ENCODE measurements at places on chromosomes 1 and 21.
A peak's percentile ranks its signal among the peaks of the same experiment; 100 is the strongest.

DNA sequence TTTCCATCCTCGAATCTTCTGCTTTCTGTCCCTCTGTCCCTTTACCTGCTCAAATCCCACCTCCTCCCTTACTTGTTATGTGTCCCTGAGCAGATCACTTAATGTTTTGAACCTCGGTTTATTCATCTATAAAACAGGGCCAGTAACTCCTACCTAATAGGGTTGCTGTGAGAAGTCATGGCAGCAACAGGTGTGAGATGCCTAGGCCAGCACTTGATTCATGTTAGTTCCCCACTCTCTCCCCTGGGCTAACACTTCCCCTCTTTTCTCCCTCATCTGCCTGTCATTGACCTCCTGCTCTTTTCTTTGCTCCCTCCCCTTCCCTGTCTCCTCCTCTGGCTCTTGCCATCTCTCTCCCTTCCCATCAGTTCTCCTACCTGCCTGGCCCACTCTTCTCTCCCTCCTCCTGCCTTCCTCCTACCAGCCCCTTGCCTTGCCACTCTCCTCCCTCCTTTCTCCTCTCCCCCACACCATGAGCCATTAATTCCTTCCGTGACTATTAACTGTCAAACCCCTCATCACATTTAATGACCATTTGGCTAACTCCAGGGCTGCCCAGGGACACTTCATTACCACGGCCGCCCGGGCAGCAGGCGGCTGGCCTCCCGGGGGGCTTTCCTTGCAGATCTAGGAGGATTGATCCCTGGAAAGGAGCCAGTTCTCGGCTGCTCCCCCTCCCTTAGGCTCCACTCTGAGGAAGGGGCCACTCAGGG is 90.6 kb upstream of the CD1D start:
- no peak for DNase-seq

- DNase-seq: no peak
Observed at GRCh38 chr1:171290621-171291020, 23.4 kb upstream of the FMO4 start.

GRCh38 chr1:107870696-107871095 is 94.3 kb downstream of the VAV3 start:
- DNase-seq: no peak

DNA sequence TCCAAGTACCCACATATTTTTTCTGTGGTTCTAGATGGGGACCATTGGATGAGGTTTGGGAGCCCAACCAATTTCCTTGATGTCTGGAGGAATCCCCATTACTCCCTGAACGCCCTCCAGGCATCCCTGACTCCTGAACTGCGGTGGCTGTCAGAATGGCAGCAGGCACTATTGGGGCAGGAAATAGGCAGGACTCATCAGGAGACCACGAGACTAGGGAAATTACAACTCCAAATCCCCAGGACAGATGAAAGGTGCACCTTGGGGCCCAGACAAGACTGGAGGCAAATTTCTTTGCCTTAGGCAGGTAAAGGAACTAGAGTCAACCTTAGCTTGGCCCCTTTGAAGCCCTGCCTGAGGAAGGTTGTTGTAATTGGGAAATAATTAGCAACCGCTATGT is 1.1 kb downstream of the CGN start:
- no peak for DNase-seq

GRCh38 chr1:39735731-39736130 is 3.0 kb upstream of the PPIE start:
- no peak for DNase-seq

- peak; percentile 38 for DNase-seq
Observed at GRCh38 chr1:16612332-16613172, 812 bp downstream of the NBPF1 start.

- DNase-seq: no peak
Observed at GRCh38 chr1:181169281-181169865, 80.9 kb downstream of the IER5 start.

DNA sequence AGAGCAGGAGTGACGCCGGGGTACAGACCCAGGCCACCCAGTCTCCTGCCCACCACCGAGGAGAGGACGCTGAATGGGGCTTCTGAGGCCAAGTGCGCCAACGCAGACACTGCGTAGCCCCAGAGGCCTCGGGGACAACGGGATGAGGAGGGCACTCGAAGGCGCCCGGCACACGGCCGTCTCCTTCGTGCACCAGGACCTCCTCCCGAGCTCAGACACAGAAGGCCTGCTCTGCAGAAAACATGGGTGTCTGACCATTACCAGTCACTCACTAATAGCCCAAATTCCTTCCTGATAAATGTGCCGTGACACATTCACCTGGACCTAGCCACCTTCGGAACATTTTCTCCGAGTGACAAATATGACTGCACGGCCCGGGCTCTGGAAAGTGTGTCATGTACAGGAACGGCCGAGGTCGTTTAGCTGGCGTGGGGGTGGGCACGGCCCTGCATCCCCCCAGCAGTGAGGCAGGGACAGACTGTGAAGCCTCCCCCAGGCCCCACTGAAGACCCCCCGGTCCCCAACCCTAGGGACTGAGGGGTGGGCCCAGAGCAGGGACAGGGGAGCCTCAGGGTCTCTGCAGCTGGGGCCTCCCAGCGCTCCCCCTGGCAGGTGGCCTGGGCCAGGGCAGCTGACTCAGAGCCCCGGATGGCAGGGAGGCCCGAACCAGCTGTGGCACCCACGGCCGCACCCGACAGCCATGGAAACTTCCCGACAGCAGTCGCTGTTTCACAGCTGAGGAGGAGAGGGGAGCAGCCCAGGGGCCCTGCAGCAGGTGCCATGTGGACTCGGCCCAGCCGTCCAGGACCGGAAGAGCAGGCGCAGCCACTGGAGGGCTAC is 16.7 kb upstream of the COL6A2 start:
- DNase-seq: no peak

GRCh38 chr1:148293651-148294050 is 141.6 kb upstream of the NBPF11 start:
- DNase-seq: no peak

DNA sequence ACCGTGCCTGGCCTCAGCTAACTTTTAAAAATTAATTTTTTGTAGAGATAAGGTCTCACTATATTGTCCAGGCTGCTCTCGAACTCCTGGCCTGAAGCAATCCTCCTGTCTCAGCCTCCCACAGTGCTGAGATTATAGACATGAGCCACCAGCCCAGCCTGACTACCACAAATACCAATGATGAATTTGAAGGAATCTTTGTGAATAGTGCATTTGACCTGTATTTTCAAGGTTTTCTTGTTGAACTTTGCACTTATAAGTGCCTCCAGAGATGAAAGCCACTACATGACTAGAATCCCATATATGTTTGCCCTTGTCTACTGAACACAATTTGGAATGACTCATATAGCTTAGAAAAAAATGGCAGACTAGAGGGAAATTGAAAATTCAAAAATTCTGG is 297.3 kb downstream of the NFIA start:
- DNase-seq: no peak

DNA sequence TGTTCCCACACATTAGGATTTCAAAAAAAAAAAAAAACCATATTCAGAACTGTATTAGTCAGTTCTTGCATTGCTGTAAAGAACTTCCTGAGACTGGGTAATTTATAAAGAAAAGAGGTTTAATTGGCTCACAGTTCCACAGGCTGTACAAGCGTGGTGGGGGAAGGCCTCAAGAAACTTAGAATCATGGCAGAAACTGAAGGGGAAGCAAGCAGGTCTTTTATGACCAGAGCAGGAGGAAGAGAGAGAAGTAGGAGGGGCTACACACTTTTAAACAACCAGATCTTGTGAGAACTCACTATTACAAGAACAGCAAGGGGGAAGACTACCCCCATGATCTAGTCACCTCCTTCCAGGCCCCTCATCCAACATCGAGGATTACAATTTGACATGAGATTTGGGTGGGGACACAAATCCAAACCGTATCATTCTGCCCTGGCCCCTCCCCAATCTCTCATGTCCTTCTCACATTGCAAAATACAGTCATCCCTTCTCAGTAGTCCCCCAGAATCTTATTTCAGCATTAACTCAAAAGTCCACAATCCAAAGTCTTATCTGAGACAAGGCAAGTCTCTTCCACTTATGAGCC is 51.8 kb downstream of the POU2F1 start:
- no peak for DNase-seq

GRCh38 chr1:150236614-150237100 is 745 bp upstream of the ANP32E start:
- DNase-seq: no peak

DNA sequence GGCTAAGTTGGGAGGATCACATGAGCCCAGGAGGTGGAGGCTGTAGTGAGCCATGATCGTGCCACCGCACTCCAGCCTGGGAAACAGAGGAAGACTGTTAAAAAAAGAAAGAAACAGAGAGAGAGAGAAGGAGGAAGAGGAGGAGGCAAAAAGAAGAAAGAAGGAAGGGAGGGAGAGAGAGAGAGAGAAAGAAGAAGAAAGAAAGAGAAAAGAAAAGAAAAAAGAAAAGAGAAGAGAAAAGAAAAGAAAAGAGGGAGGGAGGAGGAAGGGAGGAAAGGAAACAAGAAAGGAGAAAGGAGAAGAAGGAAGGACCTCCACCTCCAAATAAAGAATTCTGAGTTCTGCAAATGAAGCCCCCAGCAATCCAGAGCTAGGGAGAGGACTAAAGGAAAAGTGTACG is 82.0 kb downstream of the STUM start:
- DNase-seq: no peak
